Myocyte (in vitro differentiated cells): ENCODE measurements at places on chromosomes 16 and 17.
A peak's percentile ranks its signal among the peaks of the same experiment; 100 is the strongest.

DNA sequence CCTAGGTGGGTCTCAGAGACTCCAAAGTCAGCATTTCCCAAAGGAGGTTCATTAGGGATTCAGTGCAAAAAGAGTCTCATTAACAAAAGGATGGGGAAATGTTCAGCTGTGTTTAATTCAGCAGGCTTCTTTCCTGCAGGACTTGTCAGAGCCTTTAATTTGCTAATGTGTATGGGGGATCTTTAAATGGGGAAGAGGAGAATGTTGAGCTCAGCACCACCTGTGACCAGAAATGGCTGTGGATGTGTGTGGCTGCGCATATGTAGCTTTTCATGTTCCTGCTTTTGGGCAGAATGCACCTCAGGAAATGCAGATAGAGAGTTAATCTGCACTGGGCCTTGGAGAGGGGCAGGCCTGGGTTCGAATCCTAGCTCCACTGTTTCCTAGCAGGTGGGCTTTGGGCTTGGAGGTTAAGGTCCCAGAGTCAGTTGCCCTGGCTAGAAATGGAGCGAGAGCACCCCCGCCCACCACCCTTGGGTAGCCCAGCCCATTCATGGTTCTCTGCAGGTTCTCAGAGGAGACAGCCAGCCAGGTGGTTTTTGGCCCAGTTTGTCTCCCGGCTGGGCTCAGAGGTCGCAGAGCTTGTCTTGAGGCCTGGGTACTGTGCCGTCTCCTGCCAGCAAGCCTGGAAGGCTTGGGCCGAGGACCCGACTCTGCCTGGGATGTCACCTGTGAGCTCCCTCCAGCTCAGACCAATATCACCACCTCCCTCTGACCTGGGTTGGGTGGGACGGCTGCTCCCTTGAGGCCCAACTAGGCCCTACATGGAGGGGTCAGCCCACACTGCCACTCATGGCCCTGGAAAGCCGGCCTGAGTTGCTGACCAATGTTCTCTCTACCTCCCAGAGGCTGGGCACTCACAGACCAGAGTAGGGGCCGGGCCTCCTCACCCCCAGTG lies 9.3 kb downstream of the ADCY7 start:
- DNase-seq = no peak

- DNase-seq = no peak
These were observed 582.1 kb downstream of the RBFOX1 start for GRCh38 chr16:7914748-7915147.

- no peak for DNase-seq
These were observed 231.9 kb upstream of the TNRC6C start for GRCh38 chr17:77726549-77727006.

- DNase-seq = no peak
These were observed 52.8 kb downstream of the DNAH9 start for GRCh38 chr17:11651089-11651488.

DNA sequence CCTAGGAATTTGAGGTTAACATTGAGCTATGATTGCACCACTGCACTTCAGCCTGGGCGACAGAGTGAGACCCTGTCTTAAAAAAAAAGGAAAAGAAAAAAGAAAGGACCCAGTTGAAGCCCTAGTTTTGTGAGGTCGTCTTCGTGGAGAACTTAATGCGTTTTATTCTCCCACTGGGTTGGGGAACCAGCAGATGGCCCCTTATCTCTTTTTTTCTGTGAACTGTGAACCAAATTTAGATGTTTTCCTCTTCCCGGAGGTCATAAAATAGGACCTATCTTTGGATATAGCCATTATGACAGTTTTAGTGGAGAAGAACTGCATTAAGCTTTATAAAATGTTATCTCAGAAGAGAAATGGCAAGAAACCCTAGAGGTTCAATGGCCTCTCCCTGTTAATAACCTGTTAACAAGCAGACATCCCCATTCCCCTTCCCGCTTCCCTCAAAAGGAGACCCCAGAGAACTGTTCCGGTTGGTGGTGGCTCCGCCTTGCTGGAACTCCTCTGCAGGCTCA lies 23.5 kb downstream of the KIAA0513 start:
- DNase-seq = no peak

GRCh38 chr17:39671651-39672521 lies 3.6 kb downstream of the PNMT start:
- peak; percentile 62 for DNase-seq

- no peak for DNase-seq
These were observed 98.2 kb upstream of the DHX40 start for GRCh38 chr17:59466946-59467801.

- DNase-seq = peak; percentile 67
These were observed 30.6 kb downstream of the CDRT15 start for GRCh38 chr17:14205992-14206461.

DNA sequence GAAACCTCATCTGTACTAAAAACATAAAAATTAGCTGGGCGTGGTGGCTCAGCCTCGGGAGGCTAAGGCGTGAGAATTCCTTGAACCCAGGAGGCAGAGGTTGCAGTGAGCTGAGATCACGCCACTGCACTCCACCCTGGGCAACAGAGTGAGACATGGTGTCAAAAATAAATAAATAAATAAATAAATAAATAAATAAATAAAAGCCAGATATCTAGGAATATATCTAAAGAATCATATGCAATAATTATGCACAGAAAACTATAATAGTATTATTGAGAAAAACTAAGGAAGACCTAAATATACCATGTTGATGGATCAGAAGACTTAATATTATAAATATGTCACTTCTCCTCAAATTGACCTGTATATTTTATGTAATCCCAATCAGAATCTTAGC lies 37.0 kb downstream of the TMC7 start:
- DNase-seq = no peak

GRCh38 chr17:57210972-57211411 lies 45.3 kb upstream of the MSI2 start:
- no peak for DNase-seq

- no peak for DNase-seq
These were observed 208.9 kb downstream of the RBFOX3 start for GRCh38 chr17:79401704-79402674.

GRCh38 chr17:60846175-60846574 lies 168.5 kb downstream of the BCAS3 start:
- DNase-seq = no peak

- no peak for DNase-seq
These were observed 5.2 kb upstream of the TOB1 start for GRCh38 chr17:50871364-50871763.

DNA sequence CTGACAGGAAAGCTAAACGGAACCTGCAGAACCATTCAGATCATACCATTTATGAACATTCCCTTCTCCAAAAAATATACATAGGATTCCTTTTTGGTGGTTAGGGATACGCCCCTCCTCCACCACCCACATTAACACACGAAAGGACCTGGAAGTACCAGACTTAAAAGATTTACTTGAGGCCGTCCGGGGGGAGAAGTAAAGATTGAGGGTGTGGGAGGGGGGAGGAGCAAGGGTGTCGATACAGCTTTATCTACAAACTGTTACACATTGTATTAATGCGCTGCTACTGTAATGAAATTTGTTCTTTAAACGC lies 537 bp downstream of the PALB2 start:
- DNase-seq = no peak

GRCh38 chr16:30615358-30616091 lies 5.3 kb upstream of the ZNF689 start:
- DNase-seq = no peak

GRCh38 chr16:3645504-3646347 lies 8.8 kb upstream of the DNASE1 start:
- peak; percentile 90 for DNase-seq

- DNase-seq = no peak
These were observed 1.5 kb downstream of the GGA2 start for GRCh38 chr16:23508589-23509440.

GRCh38 chr17:29847527-29848400 lies 82.3 kb downstream of the SSH2 start:
- no peak for DNase-seq

DNA sequence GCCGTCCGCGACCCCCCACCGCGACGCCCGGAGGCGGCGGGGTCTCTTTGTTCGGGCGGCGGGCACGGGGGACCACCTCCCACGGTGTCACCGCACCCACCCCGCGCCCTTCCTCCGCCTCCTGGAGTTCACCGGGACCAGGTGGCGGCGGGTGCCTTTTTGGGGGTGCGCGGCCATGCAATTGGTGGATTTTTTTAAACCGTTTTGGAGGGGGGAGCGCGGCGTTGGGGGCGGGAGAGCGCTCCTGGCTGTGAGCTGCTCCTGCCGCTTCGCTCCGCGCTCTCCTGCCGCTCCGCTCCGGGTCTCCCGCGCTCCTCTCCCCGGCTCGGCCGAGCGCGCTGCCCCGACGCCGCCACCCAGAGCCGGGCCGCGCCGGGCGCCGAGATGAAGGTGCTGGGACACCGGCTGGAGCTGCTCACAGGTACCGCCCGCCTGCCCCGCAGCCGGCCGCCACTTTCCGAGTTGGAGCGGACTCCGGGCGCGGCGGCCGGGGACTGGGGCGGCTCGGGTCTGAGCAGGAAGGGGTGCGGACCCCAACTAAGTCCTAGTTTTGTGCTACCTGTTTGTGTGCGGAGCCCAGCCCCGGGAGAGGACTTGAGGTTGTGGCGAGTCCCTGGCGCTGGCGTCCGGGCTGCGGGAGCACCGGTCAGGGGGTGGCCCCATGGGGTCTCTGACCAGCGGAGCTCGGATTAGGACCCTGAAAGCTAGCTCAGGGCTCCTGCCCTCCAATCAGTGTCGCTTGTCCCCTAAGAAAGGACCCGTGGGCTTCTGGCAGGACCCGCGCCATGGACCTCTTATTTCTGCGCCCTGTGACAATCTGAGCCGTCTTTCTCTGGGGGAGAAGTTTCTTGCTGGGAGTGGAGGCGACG lies 35.7 kb upstream of the NDRG4 start:
- no peak for DNase-seq

DNA sequence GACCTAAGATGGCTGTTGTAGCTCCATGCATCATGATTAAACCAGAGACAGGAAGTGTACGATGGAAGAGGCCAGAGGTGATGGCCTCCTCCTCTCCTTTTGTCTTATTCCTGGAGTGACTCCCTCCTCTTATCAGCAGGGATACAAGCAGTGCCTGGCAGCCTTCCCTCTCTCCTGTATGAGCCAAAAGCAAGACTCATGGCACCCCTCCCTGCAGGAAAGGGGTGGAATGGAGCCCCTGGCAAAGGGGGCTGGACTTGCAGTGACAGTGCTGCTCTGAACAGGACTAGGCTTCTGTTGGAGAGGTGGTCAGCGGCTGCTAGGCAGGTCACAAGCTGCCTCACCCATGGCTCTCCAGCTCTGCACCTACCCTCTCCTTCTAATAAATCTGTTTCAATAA lies 8.4 kb downstream of the TXNL4B start:
- DNase-seq = no peak

- DNase-seq = peak; percentile 97
These were observed 176.8 kb upstream of the ASIC2 start for GRCh38 chr17:33469911-33470310.

GRCh38 chr16:25109643-25110042 lies 1.9 kb upstream of the LCMT1 start:
- peak; percentile 93 for DNase-seq

GRCh38 chr17:80523956-80524712 lies 20.5 kb upstream of the RPTOR start:
- DNase-seq = no peak

- peak; percentile 93 for DNase-seq
These were observed 6.3 kb upstream of the PPP1R27 start for GRCh38 chr17:81840826-81841778.

- peak; percentile 75 for DNase-seq
These were observed 57.2 kb upstream of the ALOX12 start for GRCh38 chr17:6938637-6939036.

DNA sequence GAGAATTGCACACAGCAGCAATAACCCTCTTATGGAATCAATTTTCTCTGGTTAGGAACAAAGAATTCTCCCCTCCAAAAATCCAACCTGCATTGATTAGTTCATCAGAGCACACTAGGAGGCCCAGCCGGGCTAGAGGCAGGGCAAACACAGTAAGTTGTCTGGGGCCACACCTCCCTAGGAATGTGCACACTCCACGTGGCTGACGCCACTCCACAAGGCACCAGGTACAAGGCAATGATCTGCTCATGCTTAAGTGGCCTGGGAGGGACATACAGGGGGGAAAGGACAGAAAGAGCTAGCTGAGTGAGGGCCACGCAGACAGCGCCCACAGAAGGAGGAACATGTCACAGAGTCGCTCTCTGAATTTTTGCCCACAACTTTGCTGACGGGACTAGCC lies 107.6 kb downstream of the SLC39A11 start:
- DNase-seq = no peak

DNA sequence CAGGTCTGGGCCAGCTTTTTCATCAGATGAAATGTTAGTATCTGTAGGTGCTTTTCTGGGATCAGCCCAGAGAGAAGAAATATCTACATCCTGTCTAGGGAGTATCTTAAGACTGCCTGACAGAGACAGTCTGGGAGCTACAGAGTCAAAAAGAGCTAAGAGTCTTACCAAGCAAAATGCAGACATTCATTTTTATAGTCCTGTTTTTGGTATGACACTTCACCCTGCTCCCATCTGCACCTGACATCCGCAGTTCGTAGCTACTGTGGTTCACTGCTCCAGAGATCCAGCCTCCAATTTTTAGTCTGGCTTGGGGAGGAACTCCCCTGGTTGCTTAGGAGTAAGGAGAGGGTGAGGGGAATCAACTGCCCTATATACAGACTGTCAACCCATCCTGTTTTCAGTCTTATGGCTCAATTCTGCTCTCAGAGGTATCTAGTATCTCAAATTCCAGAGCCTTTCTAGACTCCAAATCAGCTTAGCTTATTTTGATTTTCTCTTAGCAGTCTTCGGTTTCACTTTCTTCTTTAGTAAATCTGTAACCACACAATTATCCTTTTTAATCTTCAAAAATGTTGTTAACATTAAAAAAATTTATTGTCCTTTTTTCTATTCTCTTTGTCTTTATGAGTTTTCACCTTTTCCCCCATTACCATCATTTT lies 97.8 kb downstream of the TMEM100 start:
- DNase-seq = no peak

- DNase-seq = no peak
These were observed 152.4 kb downstream of the ZNF423 start for GRCh38 chr16:49703483-49703882.

DNA sequence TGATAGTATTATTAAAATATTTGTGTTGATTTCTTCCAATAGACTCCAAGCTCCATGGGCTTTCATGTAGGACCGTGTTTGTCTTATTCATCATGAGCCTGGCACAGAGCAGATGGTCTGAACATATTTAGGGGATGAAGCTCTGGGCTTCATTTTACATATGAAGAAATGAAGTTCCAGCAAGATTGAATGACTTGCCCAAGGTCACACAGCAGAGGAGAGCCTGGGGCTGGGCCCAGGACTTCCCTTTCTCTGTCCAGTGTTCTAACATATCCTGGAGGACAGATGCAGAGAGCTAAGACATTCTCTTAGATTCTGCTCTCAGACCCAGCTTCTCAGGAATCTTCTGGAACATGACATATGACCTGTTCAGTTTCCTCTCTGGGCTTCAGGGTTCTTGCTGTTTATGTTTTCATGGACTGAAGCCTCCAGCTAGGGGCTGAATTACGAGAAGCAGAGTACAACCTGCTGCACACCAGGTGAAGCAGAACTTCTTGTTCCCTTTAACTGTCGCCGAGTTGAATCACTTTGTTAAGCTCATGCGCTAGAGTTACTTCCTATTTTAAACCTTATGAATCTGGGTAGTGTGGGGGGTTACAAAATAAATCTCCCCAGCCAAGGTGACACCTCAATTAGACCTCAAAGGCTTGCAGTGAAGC lies 53.6 kb downstream of the GPRC5B start:
- peak; percentile 73 for DNase-seq

- DNase-seq = no peak
These were observed 655 bp upstream of the KLHDC4 start for GRCh38 chr16:87766485-87766797.
